ENCODE measurements at places on chromosomes 6 and 20.

DNA sequence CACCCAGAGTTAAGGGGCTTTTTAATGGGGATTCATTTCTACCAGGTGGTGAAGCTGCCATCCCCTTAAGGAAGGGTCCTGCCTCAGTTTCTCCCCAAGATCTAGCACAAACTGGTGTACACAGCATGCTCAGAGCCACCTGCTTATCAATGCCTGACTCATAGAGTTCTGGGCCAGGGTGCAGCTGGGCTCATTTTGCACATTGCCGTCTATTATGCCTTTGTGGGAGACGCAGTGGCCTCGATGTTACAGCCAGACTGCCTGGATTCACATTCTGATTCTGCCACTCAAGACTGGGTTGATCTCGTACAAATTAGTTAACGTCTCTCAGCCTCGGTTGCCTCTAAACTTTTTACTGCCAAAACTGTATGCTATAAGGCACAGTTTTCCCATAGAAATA, 365.7 kb downstream of the ZFAND3 start:
- no peak for DNase-seq

- no peak for DNase-seq
These were observed 206.8 kb upstream of the SLC35B3 start for GRCh38 chr6:8642131-8642530.

DNA sequence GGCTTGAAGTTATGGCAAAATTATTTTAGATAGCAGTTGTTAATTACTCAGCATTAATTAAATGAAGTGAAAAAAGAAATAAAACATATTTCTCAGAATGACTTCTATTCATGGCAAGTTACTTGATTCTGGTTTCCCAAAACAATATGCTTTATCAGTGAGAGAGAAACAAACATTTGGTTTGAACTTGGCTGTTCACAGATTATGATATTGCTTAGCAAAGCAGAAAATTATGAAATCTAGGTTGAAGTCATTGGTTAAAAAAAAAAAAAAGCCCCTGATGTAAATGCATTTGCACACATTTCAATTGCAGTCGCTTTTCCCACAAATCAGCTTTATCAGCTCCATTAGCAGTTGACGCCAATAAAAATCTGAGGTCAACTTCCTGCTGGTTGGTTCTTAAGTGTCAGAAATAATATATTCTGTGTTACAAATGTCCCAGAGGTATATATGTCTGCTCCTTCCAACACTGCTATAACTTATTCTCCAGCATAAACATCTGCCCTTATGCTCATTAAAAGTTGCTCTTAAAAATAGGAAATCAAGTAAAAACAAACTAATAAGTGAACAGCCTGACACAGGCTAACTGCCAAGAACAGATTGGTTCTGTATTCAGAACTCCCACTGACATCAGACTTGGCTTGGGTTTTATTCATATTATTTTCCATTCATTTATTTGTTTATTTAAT, 275.4 kb downstream of the PHF3 start:
- no peak for DNase-seq

DNA sequence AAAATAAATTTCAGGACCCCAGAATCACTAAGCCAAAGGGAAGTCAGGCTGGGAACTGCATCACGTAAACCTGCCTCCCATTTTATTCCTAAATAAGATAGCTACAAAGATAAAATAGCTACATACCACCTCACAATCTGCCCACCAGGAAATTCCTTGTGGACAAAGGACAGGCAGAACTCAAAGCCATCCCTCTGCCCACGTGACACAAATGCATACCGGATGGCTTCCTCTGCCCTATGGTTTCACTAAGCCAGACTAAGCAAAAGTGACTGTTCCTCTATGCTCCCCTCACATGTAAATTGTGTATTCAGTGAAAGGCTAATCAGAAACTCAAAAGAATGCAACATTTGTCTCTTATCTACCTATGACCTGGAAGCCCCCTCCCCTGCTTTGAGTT, 15.0 kb downstream of the MBOAT1 start:
- no peak for DNase-seq

GRCh38 chr6:2204272-2204671, 41.1 kb downstream of the GMDS start:
- DNase-seq: no peak

GRCh38 chr6:74268815-74269599, 573.0 kb downstream of the CD109 start:
- DNase-seq: no peak

- DNase-seq: no peak
These were observed 1.1 kb upstream of the CLIC1 start for GRCh38 chr6:31737315-31737990.

GRCh38 chr20:37670351-37670791, 23.5 kb upstream of the CTNNBL1 start:
- DNase-seq: no peak

GRCh38 chr20:41204304-41205265, 67.2 kb downstream of the PLCG1 start:
- no peak for DNase-seq

- DNase-seq: no peak
These were observed 95.5 kb downstream of the CEBPB start for GRCh38 chr20:50286174-50286511.

DNA sequence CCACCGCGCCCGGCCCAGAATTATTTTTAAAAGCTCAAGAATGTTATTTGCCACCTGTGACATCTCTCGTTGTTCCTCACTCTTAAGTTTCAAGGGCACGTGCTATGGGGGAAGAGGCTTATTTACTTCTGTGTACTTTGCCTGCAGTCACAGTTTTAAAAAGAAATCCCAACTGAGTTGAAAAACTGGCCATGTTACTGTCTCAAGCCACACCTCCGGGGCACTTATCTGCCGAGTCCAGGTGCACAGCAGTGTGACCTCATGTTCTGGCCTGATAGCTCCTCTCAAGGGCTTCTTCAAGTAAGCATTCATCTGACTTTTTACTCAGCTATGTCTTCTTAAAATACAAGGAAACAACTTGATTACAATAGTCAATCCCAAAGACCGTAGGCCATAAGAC, 34.5 kb downstream of the SHLD1 start:
- DNase-seq: no peak

DNA sequence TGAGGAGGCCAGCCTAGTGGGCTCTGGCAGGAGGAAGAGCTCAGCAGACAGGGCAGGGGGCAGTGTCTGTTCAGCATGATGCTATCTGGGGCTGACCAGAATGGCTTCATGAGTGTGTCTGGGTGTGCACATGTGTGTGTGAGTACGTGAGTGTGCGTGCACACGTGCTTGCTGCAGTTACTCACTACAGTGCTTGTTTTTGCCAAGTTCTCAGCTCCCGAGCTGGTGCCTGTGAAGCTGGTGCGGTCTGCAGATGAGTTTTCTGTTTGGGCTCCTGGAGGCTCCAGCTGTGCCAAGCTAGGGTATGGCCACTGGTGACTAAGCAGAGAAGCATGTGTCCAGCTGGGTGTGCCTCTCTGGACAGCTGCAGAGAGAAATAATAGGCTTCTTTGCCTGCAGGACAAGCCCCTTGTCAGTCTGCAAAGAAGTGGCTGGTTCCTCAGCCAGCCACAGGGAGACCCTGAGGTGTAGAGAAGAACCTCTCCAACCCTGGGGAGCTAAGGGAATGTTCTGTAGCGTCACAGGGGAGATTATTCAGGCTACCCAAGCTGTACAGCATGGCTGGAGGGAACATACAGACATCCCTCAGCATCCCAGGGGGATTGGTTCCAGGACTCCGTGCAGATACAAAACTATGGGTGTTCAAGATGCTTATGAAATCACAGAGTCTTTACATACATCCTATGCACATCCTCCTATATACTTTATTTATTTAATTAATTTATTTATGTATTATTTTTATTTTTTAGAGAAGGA, 40.2 kb upstream of the FAM50B start:
- DNase-seq: peak; percentile 70

- no peak for DNase-seq
These were observed 18.2 kb upstream of the TAGAP start for GRCh38 chr6:159062976-159063375.

GRCh38 chr20:697826-698225, 22.2 kb upstream of the SCRT2 start:
- DNase-seq: no peak

DNA sequence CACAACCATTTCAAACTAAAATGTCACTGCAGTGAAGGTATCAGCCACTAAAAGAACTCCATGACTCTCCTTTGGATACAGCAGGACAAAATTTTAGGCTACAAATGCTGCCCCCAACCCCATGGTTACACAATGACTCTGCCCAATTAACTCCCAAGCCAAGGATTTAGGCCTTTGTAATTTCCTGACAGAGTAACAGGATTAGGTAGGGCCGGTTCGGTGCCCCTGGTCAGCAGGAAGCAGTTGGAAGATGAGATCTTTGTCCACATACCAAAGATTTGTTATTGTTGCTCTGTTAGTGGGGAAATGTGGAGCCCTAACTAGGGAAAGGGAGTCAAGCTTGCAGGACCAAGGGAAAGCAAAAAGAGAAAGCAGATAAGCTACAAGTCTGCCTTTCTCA, 26.7 kb upstream of the RIPK1 start:
- DNase-seq: no peak

- no peak for DNase-seq
These were observed 46.3 kb downstream of the HBS1L start for GRCh38 chr6:135008072-135008940.

- DNase-seq: no peak
These were observed 25.2 kb downstream of the MAP7 start for GRCh38 chr6:136524936-136525413.

GRCh38 chr6:166618866-166619761, 7.9 kb downstream of the RPS6KA2 start:
- no peak for DNase-seq

DNA sequence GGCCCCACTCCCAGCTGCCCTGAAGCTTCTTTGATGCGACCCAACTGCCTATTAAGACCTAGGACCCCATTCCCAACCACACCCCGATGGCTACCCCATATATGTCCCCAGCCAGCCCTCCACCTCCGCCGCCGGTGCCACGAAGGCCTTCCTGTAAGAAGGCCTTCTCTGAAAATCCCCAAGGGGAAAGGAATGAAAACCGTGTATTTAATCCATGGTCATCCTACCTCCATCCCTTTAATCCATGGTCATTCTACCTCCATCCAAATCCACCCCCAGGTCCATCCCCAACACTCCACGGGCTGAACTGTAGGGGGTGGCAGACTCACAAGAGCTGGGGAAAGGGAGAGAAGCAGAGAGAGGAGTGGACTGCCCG, 545 bp upstream of the VSX1 start:
- no peak for DNase-seq

DNA sequence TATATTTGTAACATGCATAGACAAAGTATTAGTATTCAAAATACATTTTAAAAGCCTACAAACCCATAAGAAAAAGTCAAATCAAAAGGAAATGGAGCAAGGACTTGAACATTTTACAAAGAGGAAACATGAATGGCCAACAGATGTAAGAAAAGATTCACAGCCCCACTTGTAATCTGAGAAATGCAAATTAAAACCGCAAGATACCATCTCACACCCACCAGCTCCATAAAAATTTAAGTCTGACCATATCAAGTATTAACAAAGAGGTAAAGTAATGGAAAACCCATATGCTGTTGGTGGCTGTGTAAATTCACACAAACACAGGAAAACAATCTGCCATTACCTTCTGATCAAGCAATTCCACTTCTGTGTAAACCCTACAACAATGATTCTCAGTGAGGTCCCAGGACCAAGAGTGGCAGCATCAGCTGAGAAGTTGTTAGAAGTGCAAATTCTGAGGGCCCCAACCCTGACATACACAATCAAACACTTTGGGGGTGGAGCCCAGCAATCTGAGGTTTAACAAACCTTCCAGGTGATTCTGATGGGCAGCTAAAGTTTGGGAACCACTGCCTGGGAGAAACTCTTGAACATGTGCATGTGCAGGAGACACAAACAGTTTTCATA, 30.9 kb downstream of the BCL2L1 start:
- DNase-seq: no peak

All from left cardiac atrium (tissue), 4 donors.